ENCODE measurements at places on chromosomes 11 and 22.

- DNase-seq = no peak
These were observed 24.3 kb downstream of the BCR start for GRCh38 chr22:23204541-23205157.

DNA sequence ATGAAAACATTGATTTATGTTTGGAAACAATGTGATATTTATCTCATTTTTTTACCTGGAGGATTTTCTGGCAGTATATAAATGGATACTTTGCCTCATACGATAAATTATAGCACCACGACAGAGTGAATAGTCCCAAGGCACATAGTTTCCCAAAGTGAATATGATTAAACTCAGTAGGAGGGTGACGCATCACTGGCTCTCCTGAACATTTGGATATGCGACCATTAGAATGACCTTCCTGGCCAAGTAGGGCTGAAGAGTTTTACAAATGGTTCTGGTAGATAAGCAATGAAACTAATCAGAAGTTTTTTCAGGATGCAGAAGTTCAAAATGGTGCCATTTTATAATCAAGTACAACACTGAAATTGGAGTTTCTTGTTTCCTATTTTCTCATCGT, 397.7 kb downstream of the AASDHPPT start:
- DNase-seq = no peak

DNA sequence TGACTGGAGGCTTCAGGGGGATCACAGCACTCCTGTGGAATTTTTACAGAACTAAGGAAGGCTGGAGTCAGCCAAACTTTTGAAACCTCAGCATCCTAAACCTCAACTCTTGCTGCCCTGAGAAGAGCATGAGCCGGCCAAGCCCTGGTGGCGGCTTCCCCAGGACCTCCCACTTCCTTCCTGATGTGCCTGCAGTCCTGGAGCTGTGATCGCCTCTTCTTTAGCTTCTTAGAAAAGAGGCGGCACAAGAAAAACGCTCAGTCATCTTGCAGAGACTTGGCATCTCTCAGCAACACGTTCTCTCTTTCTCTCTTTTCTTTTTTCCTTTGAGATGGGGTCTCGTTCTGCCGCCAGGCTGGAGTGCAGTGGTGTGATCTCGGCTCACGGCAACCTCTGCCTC, 40.4 kb upstream of the AMPD3 start:
- no peak for DNase-seq

- no peak for DNase-seq
These were observed 62.7 kb downstream of the STK33 start for GRCh38 chr11:8531312-8531711.

GRCh38 chr11:32893343-32894148, 935 bp downstream of the QSER1 start:
- peak; percentile 35 for DNase-seq

DNA sequence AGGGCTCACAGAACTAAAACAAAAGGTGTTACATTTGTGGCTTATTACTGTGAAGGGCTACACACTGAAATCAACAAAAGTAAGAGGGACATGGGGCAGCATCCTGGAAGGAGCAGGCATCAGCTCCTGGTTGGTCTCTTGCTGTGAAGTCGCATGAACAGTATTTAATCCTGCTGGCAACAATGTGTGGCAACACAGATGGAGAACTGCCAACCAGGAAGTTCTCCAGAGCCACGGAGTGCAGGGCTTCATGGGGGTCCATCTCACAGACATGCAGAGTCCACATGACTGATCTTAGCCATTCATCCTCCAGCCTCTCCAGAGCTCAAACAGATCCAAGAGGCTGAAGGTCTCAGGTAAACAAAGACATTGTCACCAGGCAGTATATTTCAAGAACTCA, 32.8 kb upstream of the FGF3 start:
- no peak for DNase-seq

DNA sequence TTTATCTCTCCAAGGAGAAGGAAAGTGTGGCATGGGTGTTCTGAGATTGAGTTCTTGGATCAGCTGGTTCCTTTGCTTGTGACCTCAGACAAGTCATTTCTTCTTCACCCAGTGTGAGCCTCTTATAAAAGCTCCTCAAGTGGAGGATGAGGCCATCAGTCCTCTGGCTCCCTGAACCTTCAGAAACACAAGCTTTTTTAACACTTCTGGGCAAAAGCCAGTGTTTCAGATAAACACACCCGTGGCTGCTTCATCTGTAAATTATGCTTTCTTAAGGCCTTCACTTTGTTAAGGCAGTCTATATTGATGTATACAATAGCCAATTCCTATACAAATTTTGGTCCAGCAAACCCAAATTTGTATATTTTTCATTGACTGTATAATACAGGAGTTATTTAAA, 179.9 kb downstream of the DBX1 start:
- DNase-seq = no peak

GRCh38 chr11:61509043-61510029, 787 bp downstream of the LRRC10B start:
- DNase-seq = peak; percentile 21

- no peak for DNase-seq
These were observed 12.9 kb downstream of the CDC45 start for GRCh38 chr22:19492504-19493174.

GRCh38 chr22:46460857-46461256, 76.6 kb downstream of the CELSR1 start:
- no peak for DNase-seq

- DNase-seq = no peak
These were observed 512 bp downstream of the SH3BP1 start for GRCh38 chr22:37639771-37640590.

- DNase-seq = no peak
These were observed 48.3 kb downstream of the KREMEN1 start for GRCh38 chr22:29121124-29121523.

DNA sequence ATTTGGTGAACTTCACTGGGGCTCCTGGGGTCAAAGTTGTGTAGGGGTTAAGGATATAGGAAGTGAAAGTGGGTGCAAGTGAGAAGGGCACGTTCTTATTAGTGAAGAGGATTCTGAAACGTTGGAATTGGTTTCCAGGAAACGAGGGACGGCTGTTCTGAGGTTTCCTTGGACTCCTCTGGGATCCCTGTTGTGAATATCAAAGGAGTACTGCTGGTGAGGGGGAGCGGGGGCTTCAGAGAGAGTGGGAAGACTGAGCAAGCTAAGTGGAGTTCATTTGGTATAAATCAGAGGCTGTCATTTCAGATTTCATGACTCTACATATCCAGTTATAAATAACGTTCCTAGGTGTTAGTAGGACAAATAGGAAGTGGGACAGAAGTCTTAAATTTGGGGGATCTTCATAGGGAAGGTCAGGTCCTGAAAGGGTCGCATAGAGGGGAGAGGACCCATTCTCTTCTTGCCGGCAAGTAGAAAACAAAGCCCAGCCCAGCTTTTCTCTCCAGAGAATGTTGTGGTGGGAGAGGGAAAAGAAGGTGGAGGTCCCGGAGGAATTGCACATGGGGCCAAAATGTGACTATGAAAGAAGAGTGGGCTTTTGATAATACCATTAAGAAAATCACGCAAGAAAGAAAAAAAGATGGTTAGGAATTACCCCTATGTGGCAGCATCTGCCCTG, 1.1 kb upstream of the NELL1 start:
- no peak for DNase-seq

DNA sequence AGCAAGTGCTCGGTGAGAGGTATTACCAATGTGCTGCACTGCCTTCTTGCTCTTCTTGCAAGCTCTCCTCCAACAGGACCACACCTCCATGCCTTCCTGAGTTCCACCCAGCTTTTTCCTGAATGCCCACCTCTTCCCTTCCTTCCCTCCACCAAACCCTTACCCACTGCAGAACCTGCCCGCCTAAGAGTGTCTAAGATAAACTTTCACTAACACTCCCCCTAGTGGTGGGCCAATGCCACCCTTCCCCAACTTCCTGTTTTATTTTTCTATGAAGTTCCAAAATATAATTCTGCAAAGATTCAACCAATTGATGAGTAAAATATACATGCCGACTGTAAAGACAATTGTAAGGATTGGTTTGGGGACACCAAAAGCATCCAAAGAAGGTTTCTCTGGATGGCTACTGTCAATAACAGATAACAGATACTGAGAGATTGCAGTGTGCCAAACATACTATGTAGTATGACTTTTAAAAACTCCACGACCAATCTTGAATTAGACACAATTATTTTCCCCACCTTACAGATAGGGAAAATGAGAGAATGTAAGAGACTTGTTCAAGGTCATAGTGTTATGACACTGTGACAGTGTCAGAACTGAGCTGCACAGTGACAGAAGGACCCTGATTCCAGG, 38.6 kb upstream of the BMAL1 start:
- peak; percentile 43 for DNase-seq

DNA sequence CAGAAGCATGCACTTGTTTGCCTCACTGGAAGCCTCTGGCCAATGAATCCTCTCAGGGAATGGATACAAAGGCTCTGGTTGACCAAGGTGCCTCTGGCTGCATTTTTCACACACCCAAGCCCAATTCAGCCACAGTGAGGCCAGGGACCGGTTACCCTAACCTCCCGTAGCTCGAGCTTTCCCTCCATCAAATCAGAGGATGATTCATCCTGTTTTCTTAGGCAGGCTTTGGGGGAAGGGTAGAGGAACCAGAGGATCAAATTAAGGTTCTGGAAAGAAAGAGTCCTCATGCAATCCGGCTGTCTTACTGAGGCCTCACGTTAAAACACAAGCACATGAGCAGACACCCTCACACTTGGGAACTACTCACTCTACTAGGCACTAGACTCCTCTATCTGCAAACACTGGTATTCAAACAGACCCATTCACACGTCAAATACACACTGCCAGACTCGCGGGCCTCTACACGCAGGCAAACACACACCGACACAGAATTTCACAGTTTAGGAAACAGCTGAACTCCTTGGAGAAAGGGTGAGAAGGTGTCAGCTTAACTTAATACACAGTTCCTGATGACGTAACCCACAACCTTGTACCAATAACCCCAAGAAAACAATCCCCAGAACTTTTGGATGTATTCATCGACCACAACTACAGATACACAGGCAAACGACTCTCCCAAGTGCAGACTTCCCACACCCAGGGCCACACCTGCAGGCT, 12.4 kb downstream of the NRXN2 start:
- no peak for DNase-seq

GRCh38 chr11:85903406-85903805, 48.2 kb downstream of the CCDC83 start:
- no peak for DNase-seq

- DNase-seq = no peak
These were observed 28.8 kb downstream of the DKK3 start for GRCh38 chr11:11979488-11980117.

- DNase-seq = peak; percentile 88
These were observed 12.6 kb upstream of the UCP2 start for GRCh38 chr11:73995247-73995646.

DNA sequence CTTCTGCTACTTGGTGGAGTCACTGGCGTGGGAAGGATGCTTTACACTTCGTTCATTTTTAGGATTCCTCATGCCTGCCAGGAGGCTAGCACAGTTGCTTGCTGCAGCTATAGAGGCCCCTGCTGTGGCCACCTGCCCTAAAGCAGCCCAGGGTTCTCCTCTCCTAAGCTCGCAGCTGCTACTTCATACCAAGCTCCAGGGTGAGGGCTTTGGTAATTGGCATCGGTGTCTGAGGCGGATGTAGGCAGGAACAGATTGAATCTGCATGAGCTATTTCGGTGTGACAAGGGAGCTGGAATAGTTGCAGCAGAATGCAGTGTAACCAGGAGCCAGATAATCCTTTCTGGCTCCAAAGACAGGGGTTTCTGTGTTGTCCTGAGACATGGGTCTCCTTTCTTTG, 133.1 kb downstream of the MICAL2 start:
- DNase-seq = no peak
